NK-92 treated with Interleukin-12 subunit alpha and Interleukin-12 subunit beta, amount 100 ng/mL, for 24 hours (cell line): ENCODE measurements at places on chromosomes 2 and 18.

DNA sequence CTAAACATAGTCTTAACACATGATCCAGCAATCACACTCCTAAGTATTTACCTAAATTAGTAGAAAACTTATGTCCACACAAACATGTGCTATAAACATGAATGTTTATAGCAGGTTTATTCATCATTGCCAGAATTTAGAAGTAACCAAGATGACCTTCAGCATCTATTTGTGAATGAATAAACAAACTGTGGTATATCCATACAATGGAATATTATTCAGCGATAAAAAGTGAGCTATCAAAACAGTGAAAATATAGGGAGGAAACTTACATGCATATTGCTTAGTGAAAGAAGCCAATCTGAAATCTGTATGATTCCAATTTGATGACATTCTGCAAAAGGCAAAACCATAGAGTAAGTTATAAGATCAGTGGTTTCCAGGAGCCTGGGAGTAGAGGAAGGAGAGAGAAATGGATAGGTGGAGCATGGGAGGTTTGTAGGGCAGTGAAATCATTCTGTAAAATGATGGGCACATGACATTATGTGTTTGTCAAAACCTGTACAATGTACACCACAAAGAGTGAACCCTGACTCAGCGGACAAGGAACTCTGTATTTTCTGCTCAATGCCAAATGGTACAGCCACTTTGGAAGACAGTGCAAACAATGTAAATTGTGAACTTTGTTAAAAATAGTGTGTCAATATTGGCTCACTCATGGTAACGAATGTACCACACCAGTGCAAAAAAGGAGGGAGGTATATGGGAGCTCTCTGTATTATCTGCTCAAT lies 61.9 kb upstream of the IGFBP2 start:
- no peak for DNase-seq

DNA sequence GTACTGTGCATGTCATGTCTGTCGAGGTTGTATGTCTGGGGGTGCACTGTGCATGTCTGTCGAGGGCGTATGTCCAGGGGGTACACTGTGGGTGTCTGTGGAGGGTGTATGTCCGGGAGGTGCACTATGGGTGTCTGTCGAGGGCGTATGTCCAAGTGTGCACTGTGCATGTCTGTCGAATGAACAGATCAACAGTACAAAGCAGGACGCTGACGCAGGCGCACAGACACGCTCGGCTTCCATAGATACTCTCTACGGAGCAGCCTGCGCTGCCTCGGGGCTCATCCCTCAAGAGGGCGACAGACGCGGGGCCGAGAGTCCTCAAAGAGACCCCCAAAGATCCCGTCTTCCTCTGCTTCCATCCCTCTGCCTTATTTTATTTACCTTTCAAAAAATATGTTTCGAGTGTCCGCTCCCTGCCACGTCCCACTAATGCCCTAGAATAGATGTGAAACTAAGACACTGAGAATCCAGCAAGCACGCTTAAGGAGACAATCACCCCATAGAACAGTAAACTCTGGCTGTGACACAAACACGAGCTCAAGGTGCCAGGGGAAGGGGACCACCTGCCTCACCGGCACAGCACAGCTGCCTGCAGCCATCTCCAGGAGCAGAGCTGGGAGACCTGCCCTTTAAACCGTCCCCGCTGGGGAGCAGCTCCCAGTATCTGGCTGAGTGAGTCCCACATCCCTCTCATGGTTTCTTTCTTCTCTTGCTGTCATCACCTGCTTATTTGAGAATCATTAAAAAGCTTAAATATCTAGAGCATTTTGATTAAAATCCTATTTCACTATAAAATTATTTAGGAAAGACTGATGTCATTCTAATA lies 250.5 kb upstream of the MYT1L start:
- no peak for DNase-seq

DNA sequence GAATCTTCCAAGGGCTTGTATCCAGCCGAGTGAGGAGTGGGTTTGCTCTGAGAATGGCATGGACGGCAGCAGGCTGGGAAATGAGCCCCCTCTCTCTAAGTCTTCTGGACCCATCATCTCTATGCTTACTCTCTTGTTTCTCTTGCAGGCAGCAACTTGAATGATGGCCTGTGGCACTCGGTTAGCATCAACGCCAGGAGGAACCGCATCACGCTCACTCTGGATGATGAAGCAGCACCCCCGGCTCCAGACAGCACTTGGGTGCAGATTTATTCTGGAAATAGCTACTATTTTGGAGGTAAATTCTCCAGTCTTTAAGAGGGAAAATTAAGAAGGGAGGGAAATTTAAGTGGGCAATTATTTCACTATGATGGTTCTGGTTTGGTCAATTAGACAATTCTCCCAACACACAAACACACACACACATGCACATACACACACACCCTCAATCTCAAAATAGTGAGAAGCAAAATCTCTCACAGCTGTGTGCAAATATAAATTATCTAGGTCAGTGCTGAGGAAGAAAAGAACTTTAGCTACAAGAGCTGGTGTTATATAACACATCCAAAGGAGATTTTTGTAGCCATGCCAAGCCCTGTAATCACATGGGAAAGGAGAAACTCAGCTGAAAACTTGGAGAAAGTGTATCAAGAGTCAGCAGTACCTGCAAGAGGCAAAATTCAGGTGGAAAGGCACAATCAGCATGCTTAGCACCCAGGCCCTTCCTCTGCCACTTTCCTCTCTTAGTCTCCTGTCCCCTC lies 499.2 kb downstream of the CNTNAP5 start:
- no peak for DNase-seq

GRCh38 chr2:40352703-40353099 lies 99.2 kb downstream of the SLC8A1 start:
- no peak for DNase-seq

GRCh38 chr2:73343992-73344391 lies 41.6 kb upstream of the ALMS1 start:
- no peak for DNase-seq

DNA sequence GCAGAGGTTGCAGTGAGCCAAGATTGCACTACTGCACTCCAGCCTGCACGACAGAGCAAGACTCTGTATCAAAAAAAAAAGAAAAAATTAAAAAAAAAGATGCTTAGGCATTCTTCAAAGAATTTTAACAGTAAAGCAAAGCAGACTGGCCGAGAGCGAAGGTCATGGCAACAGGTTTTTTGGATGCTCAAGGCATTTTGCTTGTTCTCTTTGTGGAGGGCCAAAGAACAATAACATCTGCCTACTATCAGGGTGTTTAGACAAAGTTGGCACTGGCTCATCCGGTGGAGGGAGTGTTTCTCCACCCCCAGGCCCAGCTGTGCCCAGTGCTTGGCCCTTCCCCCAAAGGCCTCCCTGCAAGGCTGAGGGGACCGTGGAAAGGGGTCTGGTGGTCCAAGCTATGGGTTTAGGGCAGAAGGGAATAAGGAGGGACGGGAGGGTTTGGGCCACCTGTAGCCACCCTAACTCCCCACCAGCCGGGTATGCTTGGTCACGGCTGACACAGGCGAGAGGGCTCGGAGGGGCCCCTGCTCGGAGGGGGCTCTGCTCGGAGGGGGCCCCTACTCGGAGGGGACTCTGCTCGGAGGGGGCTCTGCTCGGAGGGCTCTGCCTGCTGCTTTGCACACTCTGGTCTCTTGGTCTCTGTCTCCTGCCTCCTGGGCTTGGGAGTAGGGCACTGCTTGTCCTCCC lies 26.7 kb upstream of the ALLC start:
- no peak for DNase-seq

DNA sequence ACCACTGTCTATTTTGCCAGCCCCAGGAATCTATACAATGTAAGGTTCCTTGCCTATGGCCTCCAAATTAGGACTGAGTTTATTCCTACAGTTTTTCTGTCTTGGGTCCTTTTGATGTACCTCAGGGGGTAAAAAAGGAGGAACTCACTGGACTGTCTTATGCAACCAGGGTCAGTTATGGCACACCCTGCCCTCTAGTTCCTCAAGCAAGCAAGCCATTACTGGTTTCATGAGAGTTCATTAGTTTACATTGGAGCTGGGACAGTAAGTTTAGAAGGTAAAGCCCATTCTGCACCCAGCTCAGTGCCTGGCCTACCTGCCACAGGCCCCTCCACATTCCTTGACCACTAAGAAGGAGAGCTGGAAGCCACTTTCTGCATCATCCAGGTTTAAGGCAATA lies 68.7 kb upstream of the WIPF1 start:
- DNase-seq = no peak
